ENCODE measurements at places on chromosomes 1 and 21.
A peak's percentile ranks its signal among the peaks of the same experiment; 100 is the strongest.

GRCh38 chr1:115748401-115749150, 19.9 kb downstream of the CASQ2 start:
- no peak for DNase-seq

DNA sequence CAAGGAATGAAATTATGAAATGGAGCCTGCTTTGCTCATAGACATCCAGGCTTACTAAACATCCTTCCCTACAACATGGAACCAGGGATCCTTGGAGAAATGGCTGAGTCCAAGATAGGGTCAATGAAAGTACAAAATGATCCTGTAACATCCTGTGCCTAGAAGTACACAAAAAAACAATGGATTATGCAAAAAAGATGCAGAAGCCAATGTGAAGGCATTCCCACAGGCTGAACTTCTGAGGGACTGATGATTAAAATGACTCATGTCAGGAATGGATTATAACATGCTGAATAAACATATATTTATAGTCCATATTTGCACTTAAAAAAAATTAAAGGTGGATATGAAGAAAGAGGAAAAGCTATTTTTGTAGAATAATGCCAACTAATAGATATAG, 10.4 kb upstream of the HOOK1 start:
- no peak for DNase-seq

DNA sequence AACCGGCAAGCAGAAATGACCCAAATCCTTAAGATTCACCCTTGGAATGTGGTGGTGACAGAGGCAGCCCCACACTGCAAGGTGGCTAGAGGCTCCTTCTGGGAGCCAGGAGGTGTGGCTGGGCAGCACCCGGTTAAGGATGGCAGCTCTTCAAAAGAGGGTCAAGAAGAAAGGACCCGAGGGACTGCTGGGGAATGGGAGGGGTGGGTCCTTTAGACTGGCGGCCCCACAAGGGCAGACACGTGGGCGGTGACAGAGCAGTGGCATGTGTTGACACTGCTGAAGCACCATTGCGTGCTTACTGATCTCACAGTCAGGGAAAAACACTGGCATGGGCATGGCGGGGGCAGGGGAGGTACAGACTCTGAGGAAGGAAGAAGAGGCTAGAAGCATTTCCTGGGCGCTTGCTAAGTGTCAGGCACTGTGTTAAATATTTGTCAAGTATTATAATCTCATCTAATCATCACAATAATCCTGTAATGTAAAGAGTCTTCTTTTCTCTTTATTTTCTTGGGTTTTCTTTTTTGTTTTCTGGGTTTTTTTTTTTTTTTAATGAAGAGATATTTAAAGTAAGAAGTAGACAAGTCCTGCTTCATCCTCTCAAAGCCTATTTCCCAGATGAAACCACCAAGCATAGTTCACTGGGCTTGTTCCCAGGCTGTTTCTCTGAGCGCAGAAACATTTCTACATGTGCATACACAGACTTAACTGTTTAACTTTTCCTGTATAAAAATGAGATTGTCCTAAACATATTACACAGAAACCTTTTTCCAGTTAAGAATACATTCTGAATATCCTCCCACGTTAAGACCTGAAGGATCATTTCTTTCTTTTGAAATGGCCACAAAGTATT, 165.8 kb upstream of the EDN2 start:
- no peak for DNase-seq

- DNase-seq: no peak
Observed at GRCh38 chr1:112296908-112297307, 99.1 kb upstream of the CTTNBP2NL start.

DNA sequence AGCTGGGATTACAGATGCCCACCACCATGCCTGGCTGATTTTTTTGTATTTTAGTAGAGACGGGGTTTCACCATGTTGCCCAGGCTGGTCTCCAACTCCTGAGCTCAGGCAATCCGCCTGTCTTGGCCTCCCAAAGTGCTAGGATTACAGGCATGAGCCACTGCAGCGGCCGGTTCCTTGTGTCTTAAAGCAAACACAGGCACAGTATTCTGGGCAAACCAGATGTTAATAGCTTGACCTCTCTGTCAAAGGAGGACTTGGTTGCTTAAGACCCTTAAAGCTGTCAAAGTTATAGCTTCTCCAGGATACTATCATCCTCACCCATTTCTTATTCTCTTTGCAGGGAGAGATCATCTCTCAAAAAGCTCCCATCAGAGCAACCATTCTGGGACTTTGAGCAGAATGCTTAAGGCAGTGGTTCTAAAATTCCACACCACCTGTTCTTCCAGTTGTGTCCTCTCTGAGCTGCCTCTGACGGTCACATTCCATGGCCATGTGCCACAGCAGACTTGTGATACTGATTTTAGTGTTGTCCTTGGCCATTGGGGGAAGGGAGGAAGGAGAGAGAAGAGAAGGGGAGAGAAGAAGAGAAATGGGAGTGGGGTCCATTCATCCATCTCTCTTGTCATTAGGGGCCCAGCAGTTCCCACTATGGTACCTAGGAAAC, 81.8 kb downstream of the PBX1 start:
- no peak for DNase-seq

- DNase-seq: no peak
Observed at GRCh38 chr1:236141447-236142252, 689 bp upstream of the GPR137B start.

DNA sequence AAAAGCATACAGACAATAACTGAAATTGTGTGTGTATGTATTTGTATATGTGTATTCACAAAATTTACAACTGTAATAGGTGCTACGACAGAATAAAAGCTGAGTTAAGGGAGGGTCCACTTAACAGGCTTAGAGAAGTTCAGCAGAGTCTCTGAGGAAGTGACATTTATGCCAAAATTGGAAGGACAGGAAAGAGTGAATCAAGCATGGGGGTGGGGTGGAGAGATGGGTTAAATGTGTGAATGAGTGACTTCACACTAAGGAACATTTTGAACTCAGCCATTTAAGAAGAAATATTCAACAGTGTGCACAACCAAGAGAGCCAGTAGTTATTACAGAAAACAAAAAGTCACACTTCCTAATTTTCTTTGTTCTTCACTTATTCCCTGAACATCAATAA, 53.8 kb upstream of the RGS1 start:
- no peak for DNase-seq

DNA sequence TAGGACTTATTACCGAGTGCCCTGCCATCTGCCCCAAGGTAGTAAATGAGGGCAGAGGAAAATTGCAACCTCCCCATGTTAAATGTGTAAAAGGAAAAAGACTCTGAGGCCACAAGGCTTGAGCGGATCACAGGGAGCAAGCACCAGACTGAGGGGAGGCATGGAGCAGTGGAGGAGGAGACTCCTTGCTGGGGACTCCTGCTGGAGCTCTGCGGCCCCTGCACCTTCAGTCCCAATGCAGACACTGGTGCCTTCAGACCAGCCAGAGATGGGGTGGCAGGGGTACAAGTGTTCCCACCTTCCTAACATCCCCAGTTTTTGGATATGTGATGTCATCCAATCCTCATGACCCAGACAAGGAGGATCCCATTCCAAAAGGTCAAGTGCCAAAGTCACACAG, 128.4 kb upstream of the NGF start:
- no peak for DNase-seq

- DNase-seq: no peak
Observed at GRCh38 chr1:176559878-176560277, 96.9 kb downstream of the PAPPA2 start.

DNA sequence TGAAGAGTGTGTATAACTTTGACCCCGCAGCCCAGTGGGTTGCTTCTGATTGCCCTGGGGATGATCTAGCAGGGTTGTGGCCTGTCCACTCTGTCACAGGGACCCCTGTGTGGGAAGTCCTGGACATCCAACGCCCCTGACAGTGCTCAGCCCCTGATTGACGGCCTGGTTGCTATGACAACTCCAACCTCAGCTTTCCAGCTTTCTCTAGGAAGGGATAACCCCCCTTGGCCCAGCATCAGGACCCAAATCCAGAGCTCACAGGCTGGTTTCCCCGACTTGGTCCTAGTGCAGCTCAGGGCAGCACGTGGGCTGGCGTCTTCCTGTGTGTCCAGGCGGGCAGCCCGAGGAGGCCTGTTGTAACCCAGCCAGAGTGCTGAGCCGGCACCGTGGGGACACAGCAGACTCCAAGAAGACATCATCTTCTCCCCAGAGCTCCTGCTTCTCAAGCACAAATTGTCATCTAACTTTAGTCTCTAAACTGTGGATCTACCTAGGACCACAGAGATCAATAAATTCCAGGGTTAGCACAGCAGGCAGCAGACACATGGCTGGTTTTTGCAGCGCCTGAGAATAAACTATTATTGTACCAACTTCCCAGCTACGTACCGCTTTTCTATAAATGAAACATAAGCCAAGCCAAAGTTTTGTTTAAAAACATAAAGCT, 18.9 kb upstream of the PDXK start:
- no peak for DNase-seq

- DNase-seq: no peak
Observed at GRCh38 chr1:205353612-205354011, 3.1 kb downstream of the KLHDC8A start.

- no peak for DNase-seq
Observed at GRCh38 chr1:210565306-210565705, 236.6 kb downstream of the HHAT start.

DNA sequence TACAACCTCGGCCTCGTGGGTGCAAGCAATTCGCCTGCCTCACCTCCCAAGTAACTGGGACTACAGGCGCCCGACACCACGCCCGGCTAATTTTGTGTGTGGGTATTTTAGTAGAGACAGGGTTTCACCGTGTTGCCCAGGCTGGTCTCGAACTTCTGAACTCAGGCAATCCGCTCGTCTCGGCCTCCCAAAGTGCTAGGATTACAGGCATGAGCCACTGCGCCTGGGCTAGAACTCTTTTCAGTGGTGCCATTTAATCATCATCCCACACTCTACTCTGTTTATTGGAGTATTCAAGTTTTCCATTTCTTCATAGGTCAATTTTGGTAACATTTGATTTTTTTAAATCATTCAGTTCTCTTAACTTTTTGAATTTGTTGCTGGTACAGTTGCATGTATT, 101.3 kb downstream of the DHRS3 start:
- DNase-seq: no peak

DNA sequence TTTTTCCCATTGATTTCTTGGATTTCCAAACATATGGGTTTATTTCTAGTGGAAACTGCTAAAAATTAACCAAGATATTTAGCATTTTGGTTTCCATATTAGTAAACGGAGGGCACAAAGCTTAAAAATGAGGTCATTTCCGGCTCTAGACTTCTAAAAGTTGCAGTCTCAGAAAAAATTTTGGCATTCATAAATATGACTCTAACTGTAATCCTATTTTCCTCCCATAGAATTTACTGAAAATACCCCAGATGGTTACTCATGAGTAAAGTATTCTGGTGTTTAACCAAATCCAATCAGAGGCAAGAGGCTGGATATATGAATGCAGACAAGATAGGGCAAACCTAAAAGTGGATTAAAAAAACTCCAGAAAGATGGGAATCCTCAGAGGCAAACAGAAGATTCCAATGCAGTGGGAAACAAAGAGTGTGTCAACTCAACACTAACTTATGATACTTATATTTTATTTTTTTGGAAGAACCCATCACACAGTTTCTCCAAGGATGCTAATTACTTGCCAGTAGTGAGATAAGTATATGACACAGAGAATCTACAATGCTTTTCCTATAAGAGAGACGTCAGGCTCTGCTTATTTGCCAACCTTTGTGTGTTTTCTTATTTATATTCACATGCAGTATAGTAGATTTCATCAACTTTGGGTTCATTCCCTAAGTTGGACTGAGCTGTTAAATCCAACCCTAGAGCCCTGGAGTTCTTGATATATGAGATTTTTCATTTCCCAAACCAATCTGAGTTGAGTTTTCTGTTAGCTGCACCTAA, 90.1 kb upstream of the BCL10 start:
- no peak for DNase-seq

DNA sequence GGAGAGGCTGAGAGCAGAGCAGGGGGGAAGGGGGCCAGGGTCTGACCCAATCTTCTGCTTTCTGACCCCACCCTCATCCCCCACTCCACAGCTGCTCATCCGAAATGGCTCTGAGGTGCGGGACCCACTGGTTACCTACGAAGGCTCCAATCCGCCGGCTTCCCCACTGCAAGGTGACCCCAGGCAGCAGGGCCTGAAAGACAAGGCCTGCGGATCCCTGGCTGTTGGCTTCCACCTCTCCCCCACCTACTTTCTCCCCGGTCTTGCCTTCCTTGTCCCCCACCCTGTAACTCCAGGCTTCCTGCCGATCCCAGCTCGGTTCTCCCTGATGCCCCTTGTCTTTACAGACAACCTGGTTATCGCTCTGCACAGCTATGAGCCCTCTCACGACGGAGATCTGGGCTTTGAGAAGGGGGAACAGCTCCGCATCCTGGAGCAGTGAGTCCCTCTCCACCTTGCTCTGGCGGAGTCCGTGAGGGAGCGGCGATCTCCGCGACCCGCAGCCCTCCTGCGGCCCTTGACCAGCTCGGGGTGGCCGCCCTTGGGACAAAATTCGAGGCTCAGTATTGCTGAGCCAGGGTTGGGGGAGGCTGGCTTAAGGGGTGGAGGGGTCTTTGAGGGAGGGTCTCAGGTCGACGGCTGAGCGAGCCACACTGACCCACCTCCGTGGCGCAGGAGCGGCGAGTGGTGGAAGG, 17.1 kb upstream of the HDAC1 start:
- no peak for DNase-seq

DNA sequence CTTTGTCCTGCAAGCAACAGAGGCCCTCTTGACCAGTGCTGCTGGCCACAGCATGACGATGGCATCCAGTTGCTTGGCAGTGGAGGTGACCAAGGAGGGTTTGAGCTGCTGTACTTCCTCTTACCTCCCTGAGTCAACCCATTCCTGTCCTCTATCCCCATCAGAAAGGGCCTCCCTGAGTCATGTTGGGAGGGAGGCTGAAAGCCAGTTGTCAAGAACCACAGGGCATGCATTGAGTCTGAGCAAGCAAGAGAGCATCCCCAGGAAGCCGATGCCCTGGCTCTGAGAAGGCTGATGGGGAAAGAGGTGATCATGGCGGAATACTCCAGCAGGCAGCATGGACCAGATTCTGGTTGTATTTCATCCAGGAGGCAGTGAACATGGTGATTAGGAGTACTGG, 69.6 kb downstream of the LACTBL1 start:
- no peak for DNase-seq

DNA sequence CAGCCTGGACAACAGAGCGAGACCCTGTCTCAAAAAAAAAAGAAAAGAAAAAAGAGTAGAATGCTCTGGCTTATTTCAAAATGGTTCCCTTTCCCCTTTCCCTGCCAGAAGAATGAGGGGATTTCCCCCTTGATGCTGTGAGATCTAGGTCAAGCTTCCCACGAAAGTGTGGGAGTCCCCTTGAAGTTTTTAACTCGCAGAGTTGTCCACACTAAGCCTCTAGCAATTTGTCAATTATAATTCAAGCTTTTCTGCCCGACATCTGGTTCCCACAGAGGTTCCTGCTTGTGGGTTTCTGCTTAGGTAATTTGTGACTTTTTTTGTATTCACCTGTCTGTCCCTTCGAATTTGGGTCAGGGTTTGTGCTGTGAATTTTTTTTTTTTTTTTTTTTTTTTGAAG, 62.8 kb downstream of the ZFYVE9 start:
- no peak for DNase-seq

GRCh38 chr1:203625628-203626019, 1.0 kb upstream of the ATP2B4 start:
- DNase-seq: peak; percentile 69

GRCh38 chr1:152127673-152128072, 12.4 kb upstream of the TCHH start:
- DNase-seq: no peak
